ENCODE measurements at places on chromosomes 7 and 10.

- no peak for DNase-seq
Measured at GRCh38 chr10:11285171-11285570, 267.5 kb downstream of the CELF2 start.

DNA sequence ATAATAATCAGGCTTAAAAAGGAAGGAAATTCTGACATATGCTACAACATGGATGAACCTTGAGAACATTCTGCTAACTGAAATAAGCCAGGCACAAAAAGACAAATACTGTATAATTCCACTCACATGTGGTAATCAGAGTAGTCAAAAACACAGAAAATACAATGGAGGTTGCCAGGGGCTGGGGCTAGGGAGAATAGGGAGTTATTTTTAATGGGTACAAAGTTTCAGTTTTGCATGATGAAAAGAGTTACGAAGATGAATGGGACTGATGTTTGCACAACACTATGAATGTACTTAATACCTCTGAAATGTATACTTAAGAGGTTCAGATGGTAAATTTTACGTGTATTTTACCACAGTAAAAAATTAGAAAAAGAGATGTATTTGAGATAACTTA is 145.6 kb downstream of the DOCK4 start:
- no peak for DNase-seq

- DNase-seq, result no peak
Measured at GRCh38 chr7:68770649-68771048, 827.6 kb upstream of the AUTS2 start.

DNA sequence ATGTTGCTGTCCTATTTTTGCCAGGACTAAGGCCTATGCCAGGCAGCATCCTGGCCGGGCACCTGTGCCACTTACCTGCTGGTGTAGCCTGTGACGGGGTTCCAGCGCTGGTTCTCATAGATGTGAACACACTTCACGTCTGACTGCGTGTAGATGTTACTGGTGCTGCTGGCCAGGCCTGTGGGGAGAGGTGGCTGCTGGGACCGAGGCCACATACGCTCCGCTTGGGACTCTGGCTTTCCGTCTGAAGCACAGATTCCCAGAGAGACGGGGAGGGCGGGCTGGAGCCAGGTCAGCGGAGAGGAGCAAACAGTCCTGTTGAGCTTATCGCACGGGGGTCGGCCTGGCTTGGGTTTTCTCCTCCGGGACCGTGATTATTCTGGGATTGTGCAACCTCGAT is 16.7 kb downstream of the BHLHA15 start:
- DNase-seq, result no peak

DNA sequence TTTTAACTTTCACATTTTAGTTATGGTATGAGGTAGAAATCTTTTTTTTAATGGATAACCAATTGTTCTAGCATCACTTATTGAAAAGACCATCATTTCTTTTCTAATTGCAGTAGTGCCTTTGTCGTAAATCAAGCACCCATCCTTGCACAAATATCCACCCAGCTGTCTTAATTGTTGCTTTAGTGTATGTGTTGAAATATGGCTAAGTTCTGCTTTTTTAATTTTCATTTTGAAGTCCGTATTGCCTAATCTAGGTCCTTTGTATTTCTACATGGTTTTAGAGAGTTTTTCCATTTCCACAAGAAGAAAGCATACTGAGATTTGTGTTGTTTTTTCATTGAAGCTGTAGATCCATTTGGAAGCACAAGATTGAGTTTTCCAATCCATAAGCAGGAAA is 259.6 kb upstream of the SEMA3E start:
- DNase-seq, result no peak

Data from activated B cell treated with CpG ODN at 0.5 μM for 24 hours (primary cell).